ENCODE measurements at places on chromosomes 12 and 14.

DNA sequence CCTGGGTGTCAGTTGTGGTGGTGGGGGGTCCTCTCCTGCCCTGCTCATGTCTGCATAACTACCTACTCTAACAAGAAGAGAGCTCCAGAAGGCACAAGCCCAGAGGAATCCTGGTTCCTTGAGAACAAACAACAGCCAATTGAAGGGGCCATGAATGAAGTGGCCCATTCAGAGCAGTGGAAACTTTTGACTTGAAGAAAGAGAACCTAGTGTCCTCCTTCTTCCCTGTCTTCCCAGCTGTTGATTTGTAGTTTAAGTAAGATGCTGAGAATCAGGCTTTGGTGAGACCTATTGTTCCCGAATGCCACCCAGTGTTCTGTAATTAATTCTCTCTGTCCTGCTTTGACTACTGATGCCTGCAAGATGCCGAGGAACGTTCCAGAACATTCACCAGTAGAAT, 79.2 kb downstream of the C14orf132 start:
- no peak for DNase-seq

DNA sequence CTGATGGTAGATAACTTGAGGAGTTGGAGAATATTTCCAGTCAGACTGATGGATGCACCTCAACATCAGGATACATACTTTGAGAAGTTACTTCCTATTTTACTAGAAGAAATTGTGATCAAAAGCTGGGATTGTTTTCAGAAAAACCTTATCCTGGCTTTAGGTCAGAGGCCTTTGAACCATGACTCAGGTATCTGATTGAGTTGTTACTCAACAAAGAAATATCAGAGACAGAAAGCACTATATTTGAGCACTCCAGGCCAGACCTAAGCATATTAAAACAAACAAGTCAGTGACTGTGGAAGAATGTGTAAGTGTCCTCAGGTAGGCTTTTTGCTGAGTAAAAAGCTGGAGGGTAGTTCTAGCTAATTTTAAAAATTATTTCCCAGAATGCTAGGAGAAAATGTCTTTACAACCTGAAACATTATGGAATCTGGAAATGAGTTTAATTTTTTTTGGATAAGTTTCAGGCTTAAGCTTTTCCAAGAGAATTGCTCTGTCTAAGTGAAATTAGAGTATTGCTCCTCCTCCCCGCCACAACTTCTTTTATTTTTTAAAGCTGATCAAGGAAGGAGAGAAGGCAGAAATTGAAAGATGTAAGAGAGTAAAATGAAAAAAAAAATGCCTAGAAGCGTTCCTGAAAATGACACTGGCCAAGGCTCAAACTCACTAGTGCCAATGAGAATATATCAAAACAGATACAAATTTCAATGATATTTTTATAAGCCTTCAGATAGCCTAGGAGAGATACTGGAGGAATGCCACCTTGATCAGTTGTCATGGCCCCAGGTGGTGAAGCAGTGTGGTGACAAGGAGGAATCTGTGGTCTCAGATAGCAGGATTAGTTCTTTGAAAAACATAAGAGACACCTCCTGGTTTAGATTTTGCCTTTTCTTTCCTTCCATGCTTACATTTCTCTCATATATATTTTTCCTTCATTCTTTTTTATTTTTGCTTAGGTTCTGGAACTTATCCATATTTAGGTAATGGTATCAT, 790.3 kb downstream of the TMTC2 start:
- no peak for DNase-seq

- DNase-seq: no peak
Measured at GRCh38 chr12:28158353-28158752, 31.9 kb upstream of the CCDC91 start.

- DNase-seq: no peak
Measured at GRCh38 chr12:72074956-72075355, 136.3 kb downstream of the TPH2 start.

- no peak for DNase-seq
Measured at GRCh38 chr12:124576061-124576650, 8.7 kb upstream of the NCOR2 start.

GRCh38 chr12:108689314-108690190, 41.8 kb downstream of the CORO1C start:
- no peak for DNase-seq

DNA sequence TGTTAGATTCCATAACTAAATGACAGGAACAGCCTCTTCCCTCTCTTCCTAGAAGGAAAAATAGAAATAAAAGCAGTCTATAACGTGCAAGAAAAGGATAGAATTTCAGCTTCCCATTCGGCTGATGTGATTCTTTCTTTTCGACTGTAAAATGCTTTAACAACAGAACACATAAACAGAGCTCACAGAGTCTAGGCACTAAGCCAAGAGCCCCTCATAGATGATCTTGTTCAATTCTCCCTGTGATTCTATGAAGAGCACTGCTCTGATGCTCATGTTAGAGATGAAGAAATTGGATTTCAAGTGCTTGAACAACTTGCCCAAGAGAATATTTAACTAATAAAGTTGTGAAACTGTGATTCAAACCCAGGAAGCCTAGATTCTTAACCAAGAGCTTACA, 232.7 kb downstream of the RPAP3 start:
- DNase-seq: no peak

- no peak for DNase-seq
Measured at GRCh38 chr14:81018684-81019083, 63.3 kb downstream of the TSHR start.

DNA sequence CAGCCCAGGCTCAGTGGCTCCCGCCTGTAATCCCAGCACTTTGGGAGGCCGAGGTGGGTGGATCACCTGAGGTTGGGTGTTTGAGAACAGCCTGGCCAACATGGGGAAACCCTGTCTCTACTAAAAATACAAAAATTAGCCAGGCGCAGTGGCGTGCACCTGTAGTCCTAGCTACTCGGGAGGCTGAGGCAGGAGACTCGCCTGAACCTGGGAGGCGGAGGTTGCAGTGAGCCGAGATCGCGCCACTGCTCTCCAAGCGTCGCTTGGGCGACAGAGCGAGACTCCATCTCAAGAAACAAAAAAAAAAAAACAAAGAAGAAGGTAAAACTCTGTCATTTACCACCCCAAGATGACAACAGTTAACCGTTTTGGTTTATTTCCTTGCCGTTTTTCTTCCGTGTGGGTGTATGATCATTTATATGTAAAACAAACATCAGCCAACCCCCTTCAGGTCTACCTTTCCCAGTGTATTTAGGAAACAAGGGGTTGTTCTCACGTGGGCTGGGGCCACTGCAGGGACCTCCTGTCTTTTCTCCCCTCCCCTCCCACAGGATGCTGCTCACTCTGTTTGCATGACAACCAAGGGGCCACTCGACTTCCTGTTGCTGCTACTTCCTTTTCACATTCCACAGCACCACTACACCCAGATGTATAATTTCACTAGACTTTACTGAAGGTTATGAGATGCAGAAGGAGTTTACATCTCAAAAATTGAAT, 13.6 kb downstream of the TTC9 start:
- DNase-seq: no peak

GRCh38 chr14:21852061-21852664, 178.5 kb upstream of the OR4E1 start:
- DNase-seq: no peak

GRCh38 chr12:4685317-4685716, 34.9 kb upstream of the GALNT8 start:
- DNase-seq: no peak

DNA sequence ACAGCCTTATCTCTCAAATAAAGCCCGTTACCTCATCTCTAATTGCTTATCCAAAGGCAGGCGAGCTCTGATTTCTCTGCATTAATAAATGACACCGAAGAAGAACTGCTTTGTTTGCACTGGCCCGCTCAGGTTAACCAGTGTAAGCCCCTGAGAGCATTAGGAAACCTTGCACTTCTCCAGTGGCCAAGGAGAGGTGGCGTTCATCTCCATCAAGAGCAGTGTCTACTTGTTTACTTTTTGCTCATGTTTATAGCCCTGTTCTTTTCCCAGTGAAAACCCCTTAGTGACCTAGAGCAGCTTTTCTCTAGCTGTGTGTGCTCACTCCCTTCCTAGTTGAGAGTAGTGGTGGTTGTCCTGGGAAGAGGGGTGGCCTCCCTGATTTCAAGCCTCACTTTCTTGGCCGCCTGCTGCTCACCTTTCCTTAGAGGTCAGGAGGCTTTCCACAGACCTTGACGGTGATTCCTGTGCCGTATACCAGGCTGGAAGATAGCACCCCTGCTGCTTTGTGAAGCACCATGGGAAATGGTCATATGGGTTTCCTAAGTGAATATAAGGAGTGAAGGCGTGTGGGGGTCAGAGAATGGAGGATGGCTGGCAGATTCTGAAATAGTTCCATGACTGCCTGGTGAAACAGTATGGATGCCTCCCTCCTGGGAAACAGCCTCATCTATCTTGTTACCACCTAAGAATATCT, 16.6 kb downstream of the FBXW8 start:
- DNase-seq: no peak

DNA sequence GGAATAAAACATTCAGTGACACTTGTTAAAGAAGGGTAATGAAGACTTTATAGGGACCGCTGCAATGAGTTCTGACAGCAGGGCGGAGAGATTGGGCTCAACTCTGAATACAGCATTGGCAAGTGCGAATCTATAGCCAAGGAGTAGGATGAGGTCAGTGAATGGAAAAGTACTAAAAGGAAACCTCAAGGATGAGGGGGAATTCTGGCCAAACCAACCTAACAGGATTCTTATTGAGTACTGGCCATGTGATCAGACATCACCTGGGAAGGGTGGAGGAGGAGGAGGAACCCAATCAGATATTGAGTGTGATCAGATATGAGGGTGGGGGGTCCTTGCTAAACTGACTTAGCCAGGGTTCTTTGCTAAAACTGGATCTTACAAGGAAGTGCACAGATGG, 31.0 kb downstream of the DRAM1 start:
- no peak for DNase-seq

- no peak for DNase-seq
Measured at GRCh38 chr12:106985479-106985878, 1.5 kb downstream of the MTERF2 start.

DNA sequence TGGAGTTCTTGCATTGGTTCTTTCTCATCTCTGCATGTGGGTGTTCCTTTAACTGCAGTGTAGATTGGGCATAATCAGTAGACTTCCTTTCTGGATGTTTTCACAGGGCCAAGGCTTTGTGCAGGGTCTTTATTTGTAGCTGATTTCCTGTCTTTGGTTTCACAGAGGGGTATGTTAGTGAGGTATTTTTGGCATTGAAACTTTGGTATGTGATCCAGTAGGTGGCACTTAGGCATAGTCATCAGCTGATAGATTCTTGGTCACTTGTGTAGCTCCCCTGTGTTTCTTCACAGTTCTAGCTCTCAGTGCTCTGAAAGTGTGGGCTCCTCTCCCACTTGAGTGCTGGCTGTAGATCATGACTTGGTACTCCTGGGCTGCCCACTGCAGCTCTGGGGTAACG, 52.7 kb upstream of the LMO3 start:
- no peak for DNase-seq

GRCh38 chr12:52672321-52672933, 7.8 kb downstream of the KRT1 start:
- no peak for DNase-seq

- DNase-seq: no peak
Measured at GRCh38 chr14:71115821-71116567, 208.7 kb downstream of the PCNX1 start.

DNA sequence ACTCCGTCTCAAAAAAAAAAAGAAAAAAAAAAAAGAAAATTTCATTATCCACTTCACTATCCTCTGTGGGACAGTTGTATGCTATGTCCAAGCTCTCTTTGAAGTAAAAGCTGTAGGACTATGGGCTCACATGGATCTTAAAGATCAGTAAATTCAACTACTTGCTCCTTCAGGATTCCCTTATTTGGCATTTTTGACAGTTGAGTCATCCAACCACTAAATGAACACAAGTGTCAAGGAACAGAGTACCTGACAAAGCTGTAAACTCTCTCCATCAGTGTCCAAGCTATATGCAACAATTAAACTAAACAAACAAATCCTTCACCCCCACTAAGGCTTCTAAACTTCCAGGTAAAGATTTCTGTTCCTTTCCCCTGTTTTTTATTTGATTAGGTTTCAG, 177.0 kb downstream of the CEP128 start:
- DNase-seq: no peak

GRCh38 chr14:90308561-90308960, 23.2 kb downstream of the NRDE2 start:
- no peak for DNase-seq

GRCh38 chr14:33916663-33917565, 34.0 kb downstream of the EGLN3 start:
- DNase-seq: no peak

- no peak for DNase-seq
Measured at GRCh38 chr12:61490526-61491498, 769.4 kb upstream of the USP15 start.

DNA sequence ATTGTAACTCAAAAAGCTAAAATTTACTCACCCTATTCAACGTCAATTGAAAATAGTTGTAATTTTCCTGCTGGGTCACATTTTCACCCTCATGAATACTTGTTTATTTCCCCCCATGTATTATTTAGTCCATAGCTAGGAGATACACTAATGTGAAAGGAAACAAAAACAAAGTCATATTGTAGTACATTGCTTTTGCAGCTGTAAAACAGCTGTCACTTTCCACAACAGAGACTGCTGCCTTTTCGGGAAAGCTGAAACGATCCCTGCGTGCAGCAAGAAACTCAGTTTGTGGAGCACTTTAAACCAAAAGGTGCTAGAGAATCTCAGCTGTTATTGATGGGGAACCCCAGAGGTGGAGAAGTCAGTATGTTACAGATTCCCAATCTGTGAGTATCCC, 4.3 kb downstream of the RACGAP1 start:
- no peak for DNase-seq

DNA sequence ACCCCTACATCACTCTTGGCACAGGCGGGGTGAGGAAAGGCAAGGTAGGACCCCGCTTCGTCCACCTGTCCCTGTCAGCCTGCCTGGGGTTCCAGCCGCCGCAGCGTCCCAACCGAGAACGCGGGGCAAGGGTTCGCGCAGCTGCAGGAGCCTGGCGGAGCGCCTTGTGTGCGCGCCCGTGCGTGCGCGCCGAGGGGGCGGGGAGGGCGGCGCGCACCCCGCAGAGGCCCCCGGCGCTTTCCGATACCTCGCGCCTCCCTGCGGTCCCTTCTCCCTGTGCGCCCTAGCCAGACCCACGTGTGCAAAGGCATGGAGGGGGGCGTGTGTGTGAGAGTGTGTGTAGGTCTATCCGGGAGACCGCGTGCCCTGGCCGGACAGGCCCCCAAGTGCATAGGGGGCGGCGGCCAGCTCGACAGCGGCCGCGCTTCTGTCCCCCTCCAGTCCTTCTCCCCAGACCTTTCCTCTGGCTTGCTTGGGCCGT, 122.4 kb downstream of the TSPAN9 start:
- no peak for DNase-seq

DNA sequence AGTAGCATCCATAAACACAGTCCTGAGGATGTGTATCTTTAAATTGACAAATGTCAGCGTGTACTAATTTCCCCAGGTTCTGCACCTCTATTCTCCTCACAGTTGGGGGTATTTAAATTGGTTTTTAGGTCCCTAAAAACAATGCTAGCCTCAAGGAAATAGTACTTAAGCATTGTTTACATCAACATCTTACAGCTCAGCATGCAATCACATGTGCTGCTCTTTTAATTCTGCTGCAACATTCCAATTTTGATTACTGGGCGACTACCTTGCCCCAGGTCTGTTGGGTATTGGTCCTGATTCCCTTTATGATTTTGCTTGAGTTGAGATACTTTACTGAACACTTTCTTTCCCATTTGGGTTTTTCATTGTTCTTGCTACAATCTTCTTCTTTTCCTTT, 616.6 kb downstream of the CCER1 start:
- DNase-seq: no peak
